ENCODE measurements at places on chromosomes 3 and 15. TPM values are rescaled to one million over a fixed set of nuclear protein-coding genes. Genes with fewer than 3 reads are reported as not detected.
A peak's percentile ranks its signal among the peaks of the same experiment; 100 is the strongest.

DNA sequence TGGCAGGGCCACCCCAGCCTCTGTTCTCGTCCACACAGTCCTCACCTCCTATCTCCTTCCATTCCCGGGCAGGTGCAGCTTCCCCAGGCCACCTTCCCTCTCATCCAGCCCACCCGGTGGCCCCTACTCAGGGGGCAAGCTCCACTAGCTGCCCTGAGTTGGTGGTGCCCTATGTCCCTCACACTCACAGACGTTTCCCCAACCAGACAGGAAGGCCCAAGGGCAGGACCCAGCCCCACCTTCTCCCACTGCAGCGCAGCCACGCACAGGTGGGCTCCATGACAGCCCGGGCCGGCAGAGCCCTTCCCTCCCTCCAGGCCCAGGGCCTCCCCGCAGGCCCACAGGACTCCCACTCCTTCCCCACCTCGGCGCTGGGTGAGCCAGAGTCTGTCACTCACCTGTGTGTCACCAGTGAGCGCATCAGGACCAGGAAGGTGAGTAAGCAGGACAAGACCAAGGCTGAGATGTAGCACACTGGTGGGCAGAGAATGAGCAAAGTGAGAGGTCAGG, 11.1 kb downstream of the ISLR start:
- DNase-seq = peak; percentile 42

GRCh38 chr3:123503203-123503602, 54.3 kb upstream of the ADCY5 start:
- no peak for DNase-seq

- no peak for DNase-seq
Observed at GRCh38 chr3:64055076-64055475, 31.8 kb upstream of the PSMD6 start.

- DNase-seq = no peak
Observed at GRCh38 chr3:23669541-23670255, 136.1 kb upstream of the UBE2E1 start.

GRCh38 chr3:69809076-69809835, 70.0 kb downstream of the MITF start:
- no peak for DNase-seq

SI gene
- not detected for total RNA-seq

SSR3 gene
- total RNA-seq = 168 TPM

EFCC1 gene
- total RNA-seq = not detected

Data from bronchial epithelial cell (primary cell).